ENCODE measurements at places on chromosomes 12 and 14.

DNA sequence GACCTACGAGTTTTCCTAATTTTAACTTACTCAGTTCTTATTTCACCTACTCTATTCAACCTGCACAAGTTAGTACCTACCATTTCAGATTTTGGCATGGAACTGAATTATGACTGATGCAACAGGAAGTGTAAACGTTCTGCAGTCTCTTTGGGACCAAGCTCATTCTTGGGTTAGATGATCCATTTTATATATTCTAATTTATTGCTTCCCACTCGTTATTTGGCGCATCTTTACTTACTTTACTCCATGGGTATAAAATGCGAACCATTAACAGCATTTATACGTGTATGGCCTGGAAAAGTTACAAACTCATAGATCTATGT is 1.0 kb upstream of the EML1 start:
- DNase-seq: no peak

DNA sequence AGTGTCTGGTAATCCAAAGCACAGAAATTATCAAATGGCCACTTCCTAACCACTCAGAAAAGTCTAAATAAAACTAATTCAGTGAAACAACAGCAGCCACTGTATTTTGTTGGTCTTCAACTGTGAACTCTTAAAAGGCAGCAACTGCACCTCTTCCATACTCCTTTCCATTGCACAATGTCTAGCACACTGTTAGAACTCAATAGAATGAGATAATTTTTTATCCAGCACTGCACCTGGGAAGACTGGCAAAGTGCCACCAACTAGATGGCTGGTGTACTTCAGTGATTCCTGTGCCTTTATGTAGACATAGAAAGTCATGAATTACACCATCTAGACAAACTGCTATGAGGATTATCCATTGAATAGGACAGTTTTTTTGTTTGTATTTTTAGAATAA is 26.2 kb downstream of the LGR5 start:
- no peak for DNase-seq

DNA sequence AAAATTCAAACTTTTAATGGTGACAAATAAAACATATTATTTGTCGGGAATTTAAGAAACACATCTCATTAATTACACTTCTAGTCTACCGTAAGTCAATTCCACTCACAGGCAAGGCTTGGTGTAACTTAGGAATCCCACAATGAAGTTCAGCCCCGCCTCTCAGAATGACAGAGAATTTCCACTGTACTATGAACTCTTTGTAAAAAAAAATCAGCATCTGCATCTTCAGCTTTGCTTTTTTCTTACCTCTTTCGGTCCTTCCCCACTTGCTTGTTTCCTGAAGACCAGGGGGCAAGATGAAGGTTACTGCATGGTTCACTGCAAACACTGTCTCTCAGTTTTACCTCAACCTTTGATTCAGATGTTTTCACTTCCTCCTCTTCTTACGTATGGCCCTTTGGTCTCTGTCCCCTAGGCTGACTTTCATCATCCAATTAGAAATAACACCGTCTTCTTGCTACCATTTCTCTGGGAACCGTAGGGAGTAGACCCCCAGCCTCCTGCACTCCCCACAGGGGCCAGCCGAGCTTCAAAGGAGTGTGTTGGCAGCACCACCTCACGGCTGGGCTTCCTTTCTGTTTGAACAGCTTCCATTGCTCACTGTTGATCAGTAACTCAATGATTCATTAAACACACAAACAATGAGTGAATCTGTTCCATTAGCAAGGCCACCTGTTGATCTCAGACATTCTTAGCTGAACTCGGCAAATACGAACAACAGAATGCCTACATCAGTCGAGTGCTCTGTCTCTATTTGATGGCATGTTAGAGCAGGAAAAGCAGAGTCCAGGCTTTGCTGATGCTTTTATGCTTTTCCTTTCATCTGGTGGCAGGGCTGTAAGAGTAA is 343.0 kb downstream of the BMP4 start:
- no peak for DNase-seq

DNA sequence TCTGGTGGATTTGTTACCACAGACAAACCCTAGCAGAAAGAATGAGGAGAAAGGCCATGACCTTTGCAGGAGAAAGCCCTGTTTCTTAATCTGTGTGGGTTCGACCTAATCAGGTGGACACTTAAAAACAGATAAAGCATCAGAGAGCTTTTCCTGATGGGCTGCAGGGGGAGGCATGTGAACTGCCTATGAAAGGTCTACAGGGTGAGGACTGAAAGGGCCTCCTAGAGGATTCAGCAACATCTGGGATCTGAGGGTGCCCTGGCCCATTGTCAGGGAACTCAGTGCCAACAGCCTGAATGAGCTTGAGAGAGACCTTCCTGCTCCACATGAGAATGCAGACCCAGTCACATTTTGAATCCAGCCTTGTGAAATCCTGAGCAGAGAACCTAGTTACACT is 178.8 kb upstream of the DDHD1 start:
- DNase-seq: no peak

DNA sequence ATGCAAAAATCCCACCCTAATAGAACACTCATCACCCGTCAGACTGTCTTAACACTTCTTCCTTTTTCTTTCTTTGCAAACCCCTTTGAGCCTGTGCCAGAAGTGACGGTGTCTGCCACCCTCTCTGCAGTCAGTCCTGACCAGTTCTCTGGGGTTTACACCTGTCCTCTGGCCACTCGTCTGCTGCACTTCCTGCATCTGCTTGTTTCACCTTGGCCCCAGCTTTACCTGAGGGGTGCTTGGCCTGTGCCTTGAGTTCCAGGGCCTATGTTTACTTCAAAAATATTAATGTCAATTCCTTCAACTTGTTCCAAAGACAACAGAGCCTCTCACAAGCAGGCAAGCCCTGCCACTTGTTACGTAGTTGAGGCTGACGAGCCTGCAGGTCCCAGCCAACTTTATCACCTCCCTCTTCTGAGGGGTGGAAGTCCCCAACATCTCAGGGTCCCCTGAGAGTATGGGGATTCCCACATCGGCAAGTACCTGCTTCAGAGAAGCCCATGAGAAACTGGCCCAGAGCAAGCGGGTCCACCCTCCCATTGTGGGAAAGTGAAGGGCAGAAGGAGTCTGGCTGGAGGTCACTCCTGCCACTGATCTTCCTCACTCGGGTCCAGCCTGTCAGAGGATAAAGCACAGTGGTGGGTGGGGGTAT is 205.4 kb downstream of the DAD1 start:
- DNase-seq: no peak

DNA sequence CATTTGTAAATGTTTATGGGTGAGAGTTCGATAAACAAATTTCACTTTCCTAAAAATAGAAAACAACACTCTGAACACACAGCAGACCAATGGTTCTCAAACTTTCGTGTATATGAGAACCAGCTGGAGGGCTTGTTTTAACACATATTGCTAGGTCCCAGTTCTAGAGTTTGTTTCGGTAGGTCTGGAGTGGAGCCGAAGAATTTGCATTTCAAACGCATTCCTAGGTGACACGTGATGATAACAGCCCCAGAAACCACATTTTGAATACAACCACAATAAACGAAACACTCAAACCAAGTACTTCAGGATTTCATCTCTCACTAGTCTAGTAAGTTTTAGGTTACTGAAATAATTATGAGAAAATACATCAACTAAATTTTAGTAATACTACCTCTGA is 17.1 kb downstream of the SEC23A start:
- DNase-seq: no peak

DNA sequence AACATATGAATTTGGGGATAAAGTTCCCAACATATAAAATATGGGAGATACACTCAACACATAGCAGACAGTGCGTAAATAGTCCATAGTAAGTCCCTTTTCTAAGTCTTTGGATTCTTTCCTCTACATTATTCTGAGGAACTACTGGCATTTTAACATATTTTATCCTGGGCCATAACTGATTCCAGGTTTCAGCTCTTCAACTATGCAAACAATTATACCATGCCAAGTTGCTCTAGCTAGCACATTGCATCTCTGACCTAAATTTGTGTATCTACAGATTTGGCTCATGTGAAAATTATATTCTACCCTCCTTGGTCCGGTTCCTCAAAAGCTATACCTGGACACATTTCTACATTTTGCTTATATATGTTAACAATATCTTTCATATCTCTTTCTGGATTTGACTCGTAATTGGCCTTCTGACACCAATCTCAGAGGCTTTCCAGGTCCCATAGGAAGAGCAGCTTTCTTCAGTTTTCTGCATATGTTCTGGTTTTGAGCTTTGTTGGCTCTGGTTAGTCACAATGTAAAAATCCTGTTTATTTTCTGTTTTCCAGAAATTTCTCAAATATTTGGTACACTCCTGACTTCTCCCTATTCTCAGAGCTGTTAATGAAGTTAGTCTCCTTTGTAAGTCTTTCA is 305.4 kb downstream of the BMP4 start:
- no peak for DNase-seq

DNA sequence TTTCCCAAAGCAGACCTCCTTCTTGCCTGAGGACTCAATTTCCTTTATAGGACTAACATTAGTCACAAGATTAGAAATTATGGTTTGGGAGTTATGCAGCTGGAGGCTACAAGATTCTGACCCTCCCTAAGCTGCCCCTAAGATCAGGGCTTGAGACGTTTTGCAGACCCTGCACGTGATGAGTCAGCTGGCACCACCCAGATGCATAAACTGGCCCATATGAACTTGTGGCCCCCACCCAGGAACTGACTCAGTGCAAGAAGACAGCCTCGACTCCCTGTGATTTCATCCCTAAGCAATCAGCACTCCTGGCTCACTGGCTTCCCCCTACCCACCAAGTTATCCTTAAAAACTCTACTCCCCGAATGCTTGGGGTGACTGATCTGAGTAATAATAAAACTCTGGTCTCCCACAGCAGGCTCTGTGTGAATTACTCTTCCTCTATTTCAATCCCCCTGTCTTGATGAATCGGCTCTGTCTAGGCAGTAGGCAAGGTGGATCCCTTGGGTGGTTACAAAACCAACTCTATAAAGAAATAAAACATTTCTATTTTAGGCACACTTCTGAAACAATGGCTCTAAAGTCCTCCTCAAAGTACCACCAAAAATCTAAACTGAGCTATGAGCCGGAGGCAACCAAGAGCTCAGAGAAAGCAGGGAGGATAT is 233.4 kb downstream of the TMEM132D start:
- DNase-seq: no peak

- no peak for DNase-seq
Observed at GRCh38 chr14:105221598-105222178, 26.6 kb upstream of the BTBD6 start.

DNA sequence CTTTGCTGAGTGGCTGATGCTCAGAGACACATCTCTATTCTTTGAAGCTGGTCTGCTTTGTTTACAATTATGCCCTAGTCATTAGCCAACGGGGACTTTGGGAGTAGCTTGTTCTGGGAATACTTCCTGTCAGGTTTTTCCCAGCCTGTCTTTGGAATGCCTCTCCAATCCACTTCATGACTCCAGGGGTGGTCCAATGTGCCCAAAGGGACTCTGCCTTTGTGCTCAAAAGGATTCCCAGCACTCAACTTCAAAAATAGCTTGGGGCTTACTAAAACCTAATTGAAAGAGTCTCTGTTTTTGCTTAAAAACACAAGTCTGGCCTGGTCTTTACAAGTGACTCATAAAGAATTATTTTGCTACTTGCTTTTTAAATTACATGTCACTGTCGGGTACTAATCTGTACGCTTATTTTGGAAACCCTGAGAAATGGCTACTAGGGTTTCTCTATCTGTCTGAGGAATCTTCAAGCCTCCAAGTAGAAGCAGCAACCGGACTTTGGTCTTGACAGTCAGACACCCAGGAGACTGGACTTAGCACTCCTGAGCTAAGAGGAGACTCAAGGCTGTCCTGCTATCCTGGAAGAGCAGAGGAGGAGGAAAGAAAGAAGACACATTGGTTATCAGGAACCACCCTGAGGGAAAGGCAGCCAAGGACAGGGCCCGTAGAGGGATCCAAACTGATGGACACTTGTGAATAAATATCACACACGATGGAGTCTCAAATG is 20.7 kb downstream of the PHLDA1 start:
- no peak for DNase-seq

- no peak for DNase-seq
Observed at GRCh38 chr12:117005417-117006046, 93.7 kb downstream of the TESC start.

DNA sequence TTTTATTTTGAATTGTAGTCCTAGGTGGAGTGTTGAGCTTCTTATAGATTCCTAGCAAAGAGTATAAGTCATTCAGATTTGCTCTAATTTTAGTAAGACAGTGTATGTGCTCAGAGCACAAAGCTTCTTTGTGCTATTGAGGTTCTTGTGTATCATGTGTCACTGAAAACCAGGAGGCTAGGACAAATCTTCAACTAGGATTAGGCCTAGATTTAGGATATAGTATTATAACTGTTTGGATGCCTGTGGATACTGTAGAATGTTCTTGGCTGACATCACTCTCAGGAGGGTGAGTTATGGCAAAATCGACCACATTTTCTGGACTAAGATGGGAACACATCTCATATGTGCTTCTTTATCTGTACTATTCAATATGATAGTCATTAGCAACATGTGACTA is 86.5 kb downstream of the DHRS2 start:
- DNase-seq: no peak

DNA sequence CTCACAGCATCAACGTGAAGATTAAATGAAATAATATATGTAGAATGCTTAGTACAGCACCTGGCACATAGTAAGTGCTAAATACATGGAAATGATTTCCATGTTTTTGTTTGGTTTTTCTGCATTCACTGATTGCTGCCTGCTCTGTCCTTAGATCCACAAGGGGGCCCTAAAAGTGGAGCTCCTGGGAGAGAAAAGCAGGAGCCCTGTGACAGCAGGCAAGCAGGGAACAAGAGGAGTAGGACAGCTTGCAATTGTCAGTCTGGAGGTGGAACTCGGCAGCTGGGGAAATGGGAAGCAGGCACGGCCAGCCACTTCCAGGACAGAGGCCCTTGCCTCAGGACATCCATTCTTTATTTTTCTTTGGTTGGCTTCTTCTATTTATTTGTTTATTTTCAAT is 292.9 kb downstream of the BMP4 start:
- no peak for DNase-seq

- no peak for DNase-seq
Observed at GRCh38 chr14:75876530-75876929, 105.3 kb downstream of the TGFB3 start.

- no peak for DNase-seq
Observed at GRCh38 chr12:5945071-5946008, at the start of gene ANO2. Gene ANO2 (minus strand): TSS chr12:5945259. CDS start chr12:5945217, 42 bp downstream.

- no peak for DNase-seq
Observed at GRCh38 chr12:89134213-89134770, 218.0 kb downstream of the DUSP6 start.

DNA sequence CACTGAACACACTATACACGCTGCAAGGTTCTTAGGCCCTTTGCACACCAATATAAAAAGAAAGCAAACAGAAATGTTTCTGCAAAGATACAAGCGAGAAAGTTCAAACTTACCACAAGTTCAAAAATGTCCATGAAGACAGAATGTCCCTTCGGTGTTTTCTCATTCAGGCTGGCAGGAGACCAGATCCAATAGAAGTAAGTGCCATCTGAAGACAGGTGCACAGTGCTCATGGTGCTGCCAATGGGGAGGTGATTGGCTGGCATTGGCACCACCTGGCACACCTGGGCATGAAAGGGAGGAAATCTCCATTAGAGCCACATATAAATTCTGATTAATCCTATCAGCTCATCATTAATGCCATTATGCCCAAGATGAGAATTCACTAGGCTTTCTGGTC is 76.3 kb downstream of the HECTD4 start:
- DNase-seq: no peak

All from activated CD8-positive, alpha-beta memory T cell treated with anti-CD3 and anti-CD28 coated beads for 48 hours (primary cell).